ENCODE measurements at places on chromosomes 3 and 15.
A peak's percentile ranks its signal among the peaks of the same experiment; 100 is the strongest.

GRCh38 chr15:66758844-66759243 lies 56.8 kb downstream of the SMAD6 start:
- no peak for DNase-seq

DNA sequence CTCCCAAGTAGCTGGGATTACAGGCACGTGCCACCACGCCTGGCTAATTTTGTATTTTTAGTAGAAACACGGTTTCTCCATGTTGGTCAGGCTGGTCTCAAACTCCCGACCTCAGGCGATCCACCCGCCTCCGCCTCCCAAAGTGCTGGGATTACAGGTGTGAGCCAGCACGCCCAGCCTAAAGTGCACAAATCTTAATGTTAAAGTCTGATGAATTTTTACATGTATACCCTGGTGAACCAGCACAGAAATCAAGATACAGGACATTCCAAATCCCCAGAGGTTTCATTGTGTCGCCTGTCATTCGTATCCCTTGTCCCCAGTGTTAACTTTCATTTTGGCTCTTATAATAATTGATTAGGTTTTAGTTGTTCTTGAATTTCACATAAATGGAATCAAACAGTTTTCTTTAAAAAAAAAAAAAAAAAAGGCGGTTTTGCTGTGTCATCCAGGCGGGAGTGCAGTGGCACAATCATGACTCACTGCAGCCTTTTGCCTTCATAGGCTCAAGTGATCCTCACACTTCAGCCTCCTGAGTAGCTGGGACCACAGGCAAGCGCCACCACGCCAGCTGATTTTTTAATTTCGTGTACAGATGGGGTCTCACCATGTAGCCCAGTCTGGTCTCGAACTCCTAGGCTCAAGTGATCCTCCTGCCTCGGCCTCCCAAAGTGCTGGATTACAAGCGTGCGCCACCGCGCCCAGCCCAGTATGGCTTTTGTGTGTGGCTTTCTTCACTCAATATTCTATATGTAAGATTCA lies 1.5 kb upstream of the TM4SF19 start:
- DNase-seq: no peak

DNA sequence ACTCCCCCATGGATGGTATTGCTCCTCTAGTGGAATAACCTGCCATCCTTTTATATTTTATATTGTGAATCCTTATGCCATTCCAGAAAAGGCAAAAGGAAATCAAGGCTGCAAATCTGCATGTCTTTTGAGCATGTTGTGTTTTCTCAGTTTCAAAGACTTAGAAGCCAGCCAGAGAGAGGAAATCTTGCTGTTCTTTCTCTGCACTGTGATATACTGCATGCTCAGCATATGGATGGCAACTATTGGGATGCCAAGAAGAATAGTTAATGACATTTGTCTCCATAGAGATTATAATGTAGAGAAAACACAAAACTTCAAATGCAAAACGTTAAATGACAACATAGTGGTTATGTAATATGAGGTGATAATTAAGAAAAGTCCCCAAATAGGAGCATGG lies 106.0 kb upstream of the NUDT16 start:
- DNase-seq: no peak

DNA sequence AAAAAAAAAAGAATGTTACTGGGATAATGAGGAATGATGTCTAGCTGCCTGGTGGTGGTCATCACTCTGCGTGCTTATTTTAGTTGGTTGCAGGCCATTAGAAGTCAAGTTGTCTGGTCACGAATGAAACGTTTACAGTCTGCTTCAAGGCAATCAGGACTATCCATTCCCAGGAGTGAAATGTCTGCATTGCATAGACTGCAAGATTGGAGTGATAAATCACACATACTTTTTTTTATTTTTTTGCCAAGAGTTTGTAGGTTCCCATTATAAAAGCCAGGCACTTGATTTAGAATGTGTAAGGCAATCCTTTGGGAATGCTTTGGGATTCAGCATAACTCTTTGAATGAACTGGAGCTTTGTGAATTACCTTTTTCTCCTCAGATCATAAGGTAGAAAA lies 132.3 kb downstream of the STAC start:
- no peak for DNase-seq

DNA sequence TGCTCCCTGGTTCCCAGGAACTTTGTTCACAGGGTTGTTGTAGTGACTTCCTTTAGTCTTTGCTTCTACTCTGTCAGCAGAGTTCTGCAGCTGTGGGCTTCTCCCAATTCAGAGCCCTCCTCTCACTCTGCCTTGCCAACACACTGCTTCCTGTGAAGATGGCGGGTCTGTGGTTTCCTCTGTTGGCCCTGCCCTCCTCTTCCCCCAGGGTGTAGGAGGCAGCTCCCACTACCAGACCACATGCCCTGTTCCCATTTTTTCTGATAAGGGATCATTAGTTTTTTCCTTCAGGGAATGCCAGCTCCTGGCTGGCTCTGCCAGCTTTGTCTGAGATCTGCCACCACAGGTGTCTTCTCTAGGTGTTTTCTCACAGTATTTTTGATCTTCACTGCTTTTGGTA lies 12.7 kb downstream of the SPSB4 start:
- peak; percentile 40 for DNase-seq

- DNase-seq: peak; percentile 56
Measured at GRCh38 chr15:48946074-48946839, 17.5 kb downstream of the SHC4 start.

GRCh38 chr3:11637901-11638458 lies 5.7 kb downstream of the VGLL4 start:
- DNase-seq: no peak

GRCh38 chr15:85693277-85693676 lies 101.4 kb downstream of the KLHL25 start:
- DNase-seq: no peak

GRCh38 chr15:31306426-31307269 lies 20.0 kb upstream of the KLF13 start:
- DNase-seq: no peak

DNA sequence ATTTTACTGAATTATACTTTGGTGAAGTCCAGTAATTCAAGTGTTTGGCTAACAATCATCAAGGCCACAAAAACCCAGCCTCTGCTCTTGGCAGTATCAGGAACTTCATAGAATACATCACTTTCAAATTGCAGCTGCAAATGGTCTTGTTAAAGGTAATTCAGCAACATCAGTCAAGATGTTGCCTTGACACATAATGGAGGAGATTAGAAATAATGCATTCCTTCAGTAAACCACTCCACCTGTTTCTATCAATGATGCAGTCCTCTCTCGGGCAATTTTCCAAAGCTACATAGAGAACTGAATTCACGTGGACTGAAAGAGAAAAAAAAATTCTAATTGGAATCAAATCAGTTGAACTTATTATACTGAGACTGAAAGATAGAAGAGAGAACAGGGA lies 279.3 kb downstream of the VGLL3 start:
- no peak for DNase-seq

DNA sequence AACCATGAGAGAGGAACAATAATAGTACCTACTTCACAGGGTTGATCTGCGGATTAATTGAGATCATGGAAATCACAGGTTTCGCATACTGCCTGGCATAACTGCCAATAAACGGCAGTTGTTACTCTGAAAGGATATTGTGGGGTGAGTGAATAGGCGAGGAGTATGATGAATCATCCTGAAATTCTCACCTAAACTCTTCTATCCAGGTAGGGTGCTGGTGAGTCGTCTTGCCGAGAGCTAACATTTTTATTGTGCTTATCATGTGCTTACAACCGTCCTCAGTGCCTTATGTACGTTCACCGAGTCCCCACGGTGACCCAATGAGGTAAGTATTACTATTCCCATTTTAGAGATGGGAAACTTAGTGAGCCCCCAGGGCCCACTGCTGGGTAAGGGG lies 52.4 kb upstream of the SRGAP3 start:
- DNase-seq: no peak

DNA sequence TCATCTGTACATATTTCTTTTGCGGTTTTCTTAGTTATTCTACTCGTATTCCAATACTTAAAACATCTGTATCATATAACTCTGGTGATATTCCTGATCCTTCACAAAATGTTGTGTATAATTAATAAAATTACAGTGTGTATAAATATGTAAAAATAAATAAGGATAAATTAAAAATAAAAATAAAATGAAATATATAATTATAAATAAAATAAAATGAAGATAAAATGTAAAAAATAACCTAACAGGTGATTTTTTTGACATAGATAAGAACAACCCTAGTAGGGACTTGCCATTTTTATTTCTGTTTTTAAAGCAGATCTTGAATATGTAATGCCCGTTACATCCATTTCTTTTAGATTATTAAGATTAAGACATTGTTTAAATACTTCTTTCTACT lies 25.6 kb downstream of the IL1RAP start:
- DNase-seq: no peak

DNA sequence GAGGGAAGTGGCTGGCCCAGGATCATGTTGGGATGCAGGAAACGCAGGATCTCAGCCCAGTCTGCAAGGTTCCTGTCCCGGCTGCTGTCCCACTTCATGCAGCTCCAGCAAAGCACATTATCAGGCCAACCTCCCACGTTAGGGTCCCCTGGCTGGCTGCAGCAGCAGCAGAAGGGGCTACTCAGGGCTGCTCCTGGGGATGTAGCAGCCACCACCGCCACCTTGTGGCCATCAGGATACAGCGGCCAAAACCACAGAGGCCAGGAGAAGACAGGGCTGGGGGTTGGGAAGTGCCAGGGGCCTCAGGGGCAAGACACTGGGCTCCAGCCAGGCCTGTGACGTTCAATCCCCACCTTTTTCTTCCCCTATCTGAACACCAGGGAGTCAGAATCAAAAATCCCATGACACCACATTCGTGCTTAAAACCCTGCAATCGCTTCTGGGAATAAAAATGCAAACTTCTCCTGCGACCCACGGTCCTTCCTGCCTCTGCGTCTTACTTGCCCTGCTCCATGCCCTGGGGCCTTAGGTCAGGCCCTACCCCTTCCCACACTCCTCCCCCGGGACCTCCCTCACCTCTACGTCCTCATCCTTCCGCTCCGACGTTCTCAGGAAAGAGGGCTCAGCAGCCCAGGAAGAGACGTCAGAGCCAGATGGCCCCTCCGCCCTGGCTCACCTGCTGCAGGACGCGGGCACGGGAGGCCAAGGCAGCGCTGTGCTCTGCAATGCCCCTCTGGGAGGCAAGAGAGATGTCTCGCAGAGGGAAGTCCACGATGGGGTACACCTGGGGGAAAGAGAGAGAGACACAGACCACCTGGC lies 21.5 kb downstream of the SSUH2 start:
- DNase-seq: peak; percentile 77

DNA sequence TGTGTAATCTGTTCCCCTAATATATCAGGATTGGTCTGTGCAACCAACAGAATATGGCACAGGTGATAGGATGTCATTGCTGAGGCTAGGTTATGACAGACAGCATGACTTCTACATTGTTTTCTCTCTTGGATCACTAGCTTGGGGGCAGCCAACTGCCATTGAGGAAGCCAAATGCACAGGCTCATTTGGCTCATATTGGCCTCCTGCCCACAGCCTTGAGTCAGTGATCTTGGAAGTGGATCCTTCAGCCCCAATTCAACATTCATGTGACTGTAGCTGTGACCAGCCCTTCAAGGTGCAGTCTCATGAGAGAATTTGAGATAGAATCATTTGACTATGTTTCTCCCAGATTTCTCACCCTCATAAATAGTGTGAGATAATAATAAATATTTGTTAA lies 675.6 kb downstream of the GRM7 start:
- no peak for DNase-seq

GRCh38 chr3:189132231-189132671 lies 39.5 kb upstream of the TPRG1 start:
- DNase-seq: peak; percentile 32

- DNase-seq: no peak
Measured at GRCh38 chr3:190224863-190225692, 97.2 kb downstream of the CLDN1 start.

DNA sequence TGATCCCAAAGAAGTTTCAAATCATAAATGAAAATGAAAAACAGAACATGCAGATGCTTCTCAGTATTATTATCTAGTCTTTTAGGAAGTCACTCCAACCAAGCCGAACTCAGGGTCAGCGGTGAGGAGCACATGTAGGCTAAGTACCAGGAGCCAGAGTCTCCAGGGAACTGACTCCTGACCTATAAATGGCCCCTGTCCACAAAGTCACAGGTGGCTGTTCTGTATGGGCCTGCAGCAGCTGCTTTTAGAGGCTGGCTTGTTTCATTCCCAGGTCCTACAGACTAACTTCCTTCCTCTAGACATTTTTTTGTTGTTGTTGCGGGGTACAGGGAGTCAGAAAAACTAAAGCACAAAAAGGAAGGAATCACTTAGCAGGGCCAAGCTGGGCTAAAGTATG lies 54.6 kb downstream of the DAPK2 start:
- DNase-seq: no peak

- DNase-seq: peak; percentile 57
Measured at GRCh38 chr3:32391643-32392535, at the start of gene CMTM7. TSS of gene CMTM7 (plus strand) at chr3:32391853. CDS start at chr3:32391907, 54 bp downstream.

GRCh38 chr3:171011109-171011872 lies 15.2 kb downstream of the SLC2A2 start:
- DNase-seq: no peak

DNA sequence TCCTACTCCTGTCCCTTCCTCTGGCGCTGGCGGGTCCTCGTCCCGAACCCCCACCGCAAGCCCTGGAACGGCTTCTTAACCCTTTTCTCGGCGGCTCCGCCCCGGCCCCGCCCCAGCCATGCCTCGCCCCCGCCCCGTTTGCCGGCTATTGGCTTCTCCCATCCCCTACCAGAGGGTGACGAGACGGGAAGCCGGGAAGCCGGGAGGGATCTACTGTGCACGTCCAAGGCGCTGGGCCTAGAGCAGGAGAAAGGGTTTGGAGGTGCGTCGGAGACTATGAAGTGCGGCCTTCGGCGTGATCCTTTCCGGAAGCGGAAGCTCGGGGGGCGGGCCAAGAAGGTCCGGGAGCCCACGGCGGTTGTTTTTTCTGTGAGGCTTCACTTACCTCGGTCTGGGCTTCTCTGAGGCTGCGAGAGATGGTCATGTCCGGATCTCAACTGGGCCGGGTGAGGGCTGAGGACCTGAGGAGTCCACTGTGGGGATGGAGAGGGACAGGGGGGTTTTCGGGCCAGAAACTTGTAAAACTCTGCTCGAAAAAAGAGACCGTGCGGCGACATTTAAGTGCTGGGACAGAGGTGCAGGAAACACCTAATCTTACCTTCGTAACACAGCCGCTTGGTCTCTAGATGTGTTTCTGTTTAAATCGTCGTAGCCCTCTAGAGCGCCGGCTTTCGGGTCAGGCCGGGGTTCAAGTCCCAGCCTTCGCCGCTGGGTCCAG lies 21.4 kb downstream of the ROPN1B start:
- DNase-seq: peak; percentile 74

DNA sequence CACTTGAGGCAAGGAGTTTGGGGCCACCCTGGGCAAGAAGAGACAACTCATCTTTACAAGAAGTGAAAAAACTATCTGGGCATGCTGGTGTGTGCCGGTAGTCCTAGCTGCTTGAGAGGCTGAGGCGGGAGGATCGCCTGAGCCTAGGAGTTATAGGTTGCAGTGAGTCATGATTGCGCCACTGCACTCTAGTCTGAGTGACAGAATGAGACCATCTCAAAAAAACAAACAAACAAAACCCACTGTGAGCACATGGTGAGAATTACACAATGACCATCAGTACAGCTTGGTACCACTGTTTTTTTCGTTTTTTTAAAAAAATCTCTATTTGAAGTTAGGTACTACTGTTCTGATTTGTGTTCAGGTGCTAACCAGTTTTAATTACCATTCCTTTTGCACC lies 13.6 kb downstream of the VPS39 start:
- no peak for DNase-seq

Measured in hematopoietic multipotent progenitor cell (in vitro differentiated cells).